Right renal cortex interstitium (tissue), 3 donors: ENCODE measurements at places on chromosomes 12 and 14.

DNA sequence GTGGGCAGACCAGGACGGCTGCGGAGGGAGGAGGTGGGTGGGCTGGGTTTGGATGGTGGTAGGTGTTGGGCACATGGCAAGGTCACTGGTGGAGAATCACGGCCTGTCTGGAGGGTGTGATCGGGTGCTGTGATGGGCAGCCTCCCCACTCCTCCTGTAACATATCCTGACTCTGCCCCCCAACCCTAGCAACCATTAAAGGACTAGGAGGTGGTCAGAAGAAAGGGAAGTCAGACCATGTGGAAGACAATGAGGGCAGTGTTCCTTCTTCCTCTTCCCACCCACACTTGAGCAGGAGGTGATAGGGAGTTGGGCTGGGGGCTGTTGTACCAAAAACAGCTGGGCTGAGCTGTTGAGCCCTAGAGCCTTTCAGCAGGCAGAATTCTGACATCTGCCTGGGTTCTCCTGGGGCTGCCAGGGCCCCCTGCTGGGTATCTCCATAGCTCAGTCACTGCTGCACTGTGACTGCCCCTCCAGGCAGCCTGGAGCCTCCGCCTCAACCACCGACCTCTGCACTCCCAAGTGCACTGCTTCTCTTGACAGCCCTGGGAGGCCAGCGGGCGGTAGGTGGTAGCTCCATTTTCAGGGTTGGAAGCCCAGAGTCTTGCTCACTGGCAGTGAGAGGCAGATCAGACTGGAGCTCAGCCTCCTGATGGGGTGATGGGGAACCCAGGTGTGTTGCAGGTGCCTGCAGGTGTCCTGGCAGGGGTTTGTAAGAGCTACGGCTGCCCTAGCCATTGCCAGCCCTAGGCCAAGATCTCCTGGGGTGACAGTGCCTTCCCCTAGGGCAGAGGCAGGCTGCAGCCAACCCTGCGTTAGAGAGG lies 15.4 kb downstream of the VASH1 start:
- DNase-seq: no peak

GRCh38 chr14:65077318-65077717 lies 25.0 kb downstream of the MAX start:
- no peak for DNase-seq

- DNase-seq: no peak
These were observed 77.6 kb upstream of the DACT1 start for GRCh38 chr14:58560208-58560607.

- DNase-seq: no peak
These were observed 63.3 kb downstream of the SYNE3 start for GRCh38 chr14:95452893-95453712.

- DNase-seq: no peak
These were observed 835 bp downstream of the MYL6 start for GRCh38 chr12:56158926-56159461.

DNA sequence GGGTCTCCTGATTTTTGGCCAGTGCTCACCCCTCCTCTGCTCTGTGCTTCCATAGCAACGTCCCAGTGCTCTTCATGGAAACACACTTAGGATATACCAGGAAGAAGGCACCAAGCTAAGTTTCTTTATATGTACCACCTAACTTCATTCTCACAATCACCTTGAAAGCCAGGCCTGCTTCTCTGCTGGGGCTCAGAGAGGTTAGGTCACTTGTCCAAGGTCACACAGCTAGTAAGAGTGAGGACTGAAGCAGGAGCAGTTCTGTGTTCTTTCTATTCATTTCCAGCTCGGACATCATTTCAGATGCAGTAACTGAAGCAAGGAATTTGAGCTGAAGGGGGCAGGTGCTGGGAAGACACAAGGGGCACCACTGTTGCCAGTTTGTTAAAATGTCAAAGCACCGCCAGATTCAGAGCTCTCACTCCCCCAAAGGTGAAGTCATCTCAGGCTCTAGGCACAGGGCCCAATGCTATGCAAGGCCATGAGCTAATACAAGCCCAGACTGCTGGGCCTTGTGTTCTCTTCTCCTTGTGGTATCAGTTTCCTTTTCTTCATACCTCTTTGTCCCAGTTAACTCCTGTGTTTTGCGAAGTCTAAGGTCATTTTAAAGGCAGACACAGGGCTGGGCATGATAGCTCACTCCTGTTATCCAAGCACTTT lies 19.7 kb upstream of the YY1 start:
- no peak for DNase-seq

GRCh38 chr12:131825146-131825892 lies 2.9 kb upstream of the MMP17 start:
- no peak for DNase-seq

DNA sequence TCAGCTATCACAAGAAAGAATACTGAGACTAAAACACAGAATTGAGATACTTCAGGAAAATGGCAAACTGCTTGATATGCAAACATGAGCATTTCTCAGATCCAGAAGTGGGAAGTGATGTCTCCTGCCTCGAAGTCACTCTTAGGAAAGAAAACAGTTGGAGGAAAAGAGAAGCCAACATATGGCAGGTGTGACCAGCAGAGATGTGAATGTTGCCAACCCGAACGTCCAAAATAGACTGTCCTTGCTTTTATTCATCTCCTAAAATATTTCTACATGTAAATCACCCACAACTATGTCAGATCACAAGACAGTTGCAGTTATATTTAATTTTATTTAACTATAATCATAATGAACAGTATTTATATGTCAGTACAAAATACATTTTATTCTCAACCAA lies 687.6 kb downstream of the GALC start:
- DNase-seq: no peak

DNA sequence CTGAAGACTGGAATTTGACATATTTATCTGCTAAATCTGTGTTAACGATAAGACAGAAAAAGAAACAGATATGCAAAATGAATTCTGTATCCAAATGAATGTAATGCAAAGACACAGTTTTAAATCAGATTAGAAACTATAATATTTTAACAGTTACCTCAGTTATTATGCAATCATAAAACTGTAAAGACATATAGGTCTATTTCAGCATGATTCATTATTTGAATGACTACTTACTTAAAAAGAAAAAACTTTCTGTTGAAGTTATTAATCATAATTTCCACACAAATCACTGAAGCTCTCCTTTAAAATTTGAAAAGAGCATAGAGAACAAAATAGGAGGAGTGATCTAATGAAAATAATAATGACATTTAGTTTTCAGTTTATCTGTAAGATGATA lies 742.6 kb downstream of the FSCB start:
- no peak for DNase-seq

DNA sequence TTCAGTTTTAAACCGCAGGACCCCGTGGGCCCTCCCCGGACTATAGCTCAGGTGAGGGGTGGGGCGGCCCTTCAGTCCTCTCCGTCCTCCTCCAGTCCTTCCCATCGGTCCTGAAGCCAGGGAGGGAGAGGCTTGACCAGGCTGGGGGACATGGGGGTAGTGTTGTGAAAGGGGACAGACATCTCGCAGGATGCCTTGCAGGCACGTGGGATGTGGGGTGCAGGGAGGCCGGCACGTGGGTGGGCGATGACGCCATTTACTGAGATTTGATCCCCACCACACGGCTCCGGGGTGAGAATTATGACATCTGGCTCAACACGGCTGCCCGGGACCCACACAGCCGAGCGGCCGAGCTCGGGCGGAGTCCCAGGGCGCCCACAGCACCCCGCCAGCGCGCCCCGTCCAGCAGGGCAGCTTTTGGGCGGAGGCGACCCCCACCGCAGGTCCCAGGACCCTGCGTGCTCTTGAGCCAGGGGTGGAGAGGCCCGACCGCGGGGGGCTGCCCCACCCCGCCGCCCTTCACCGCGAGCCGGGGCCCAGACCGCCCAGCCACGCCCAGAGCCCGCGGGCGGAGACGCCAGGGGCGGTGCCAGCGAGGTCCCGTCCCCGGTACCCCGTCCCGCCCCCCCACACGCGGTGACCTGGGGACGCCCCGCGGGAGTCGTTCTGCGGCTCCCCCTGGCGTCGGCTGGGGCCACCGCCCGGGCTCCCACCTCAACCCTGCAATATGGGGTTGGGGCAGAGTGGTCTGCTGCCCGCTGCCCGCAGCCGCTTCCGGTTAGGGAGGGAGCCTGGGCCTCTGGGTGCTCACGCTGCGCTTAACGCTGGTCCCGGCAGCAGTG lies 3.3 kb upstream of the EXOC3L4 start:
- no peak for DNase-seq

DNA sequence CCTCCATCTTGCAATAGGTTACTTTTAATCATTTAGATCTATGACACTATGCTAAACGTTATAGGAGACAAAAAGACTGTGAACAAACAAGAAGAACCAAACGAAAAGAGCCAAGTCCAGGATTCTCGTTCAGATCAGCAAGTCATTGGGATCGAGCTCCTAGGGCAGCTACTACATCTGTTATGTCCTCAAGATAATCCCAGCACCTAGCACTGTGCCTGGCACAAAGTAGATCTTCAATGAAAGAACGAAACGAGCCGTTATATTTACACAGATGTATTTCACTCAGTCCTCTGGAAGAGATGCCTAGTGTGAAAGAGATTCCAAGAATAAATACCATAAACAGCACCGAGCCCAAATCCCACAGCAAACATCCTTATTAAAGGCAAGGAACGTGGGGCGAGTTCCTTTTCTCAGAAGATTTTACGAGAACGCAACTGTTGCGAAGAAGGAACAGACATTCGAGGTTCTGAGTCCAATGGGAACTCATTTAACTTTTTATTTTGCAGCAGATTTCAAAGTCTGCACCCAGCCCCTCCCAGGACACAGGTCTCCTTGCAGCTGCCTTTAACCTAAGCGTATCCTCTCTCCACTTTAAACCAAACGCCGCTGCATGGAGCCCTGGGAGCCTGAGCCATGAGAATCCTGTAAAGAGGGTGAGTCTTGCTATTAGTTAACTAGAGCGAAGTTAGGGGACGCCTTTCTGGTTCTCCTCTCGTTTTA lies 544 bp upstream of the TDP1 start:
- DNase-seq: no peak

- DNase-seq: no peak
These were observed 941.9 kb downstream of the NRXN3 start for GRCh38 chr14:79111987-79112501.

GRCh38 chr14:99733211-99733539 lies 49.1 kb downstream of the CYP46A1 start:
- DNase-seq: no peak

GRCh38 chr12:108772247-108772646 lies 40.9 kb upstream of the CORO1C start:
- DNase-seq: no peak

DNA sequence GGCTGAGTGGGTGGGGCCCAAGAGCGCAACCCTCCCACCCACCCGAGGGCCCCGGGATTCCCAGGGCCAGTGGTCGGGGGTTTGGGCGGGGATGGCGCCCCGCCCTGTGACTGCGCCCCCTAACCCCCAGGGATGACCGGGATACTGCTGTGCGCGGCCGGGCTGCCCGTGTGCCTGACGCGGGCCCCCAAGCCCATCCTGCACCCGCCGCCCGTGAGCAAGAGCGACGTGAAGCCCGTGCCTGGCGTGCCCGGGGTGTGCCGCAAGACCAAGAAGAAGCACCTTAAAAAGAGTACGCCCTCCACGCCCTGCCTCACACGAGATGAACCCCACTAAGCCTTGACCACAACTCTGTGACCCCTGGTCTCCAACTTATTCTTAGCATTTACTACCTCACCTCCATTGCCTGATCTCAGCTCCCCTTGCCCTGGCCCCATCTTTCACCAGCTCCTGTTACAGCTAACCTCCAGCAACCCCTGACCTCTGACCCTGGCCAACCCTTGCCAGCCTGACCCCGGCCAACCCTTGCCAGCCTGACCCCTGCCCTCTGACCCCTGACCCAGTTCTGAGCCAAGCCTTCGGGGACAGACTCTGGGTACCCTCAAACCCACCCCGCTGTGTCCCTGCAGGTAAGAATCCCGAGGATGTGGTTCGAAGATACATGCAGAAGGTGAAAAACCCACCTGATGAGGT lies 37.0 kb downstream of the DTX1 start:
- no peak for DNase-seq

DNA sequence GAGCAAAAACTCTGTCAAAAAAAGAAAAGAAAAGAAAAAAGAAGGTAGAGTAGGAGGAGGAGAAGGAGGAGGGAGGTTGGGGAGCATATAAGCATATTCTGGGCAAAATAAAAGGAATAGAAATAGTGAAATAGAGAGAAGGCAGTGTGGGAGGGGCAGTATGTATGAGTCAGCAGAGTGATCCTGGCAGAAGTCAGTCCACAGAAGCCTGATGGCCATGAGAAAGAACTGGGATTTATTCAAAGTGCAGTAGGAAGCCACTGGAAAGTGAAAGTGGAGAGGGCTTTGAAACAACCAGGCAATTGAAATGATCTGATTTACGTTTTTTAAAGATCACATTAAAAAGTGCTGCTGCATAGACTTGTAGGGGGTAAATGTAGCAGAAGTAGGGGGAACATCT lies 368.6 kb upstream of the USP15 start:
- no peak for DNase-seq

GRCh38 chr12:131617596-131618302 lies 93.1 kb upstream of the SFSWAP start:
- DNase-seq: no peak

DNA sequence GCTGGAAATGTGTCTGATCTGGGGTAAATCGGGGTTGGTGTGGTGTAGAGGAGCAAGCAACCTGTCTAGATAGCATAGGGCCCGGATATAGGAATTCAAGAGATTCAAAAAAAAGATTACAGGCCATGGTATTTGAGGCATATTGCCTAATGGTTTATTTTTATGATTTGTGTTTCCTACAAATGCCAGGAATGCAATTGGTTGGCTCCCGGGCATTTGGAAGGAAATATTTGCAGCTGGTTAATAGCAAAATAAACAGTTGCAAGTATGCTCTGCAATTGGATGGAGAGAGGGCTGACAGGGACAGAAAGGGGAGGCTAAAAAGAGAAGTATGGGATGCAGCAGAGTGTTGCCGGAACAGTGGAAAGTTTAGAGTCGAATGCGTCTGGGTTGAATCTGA lies 315.6 kb upstream of the ATP2B1 start:
- no peak for DNase-seq

GRCh38 chr14:71244341-71244740 lies 337.1 kb downstream of the PCNX1 start:
- DNase-seq: no peak

DNA sequence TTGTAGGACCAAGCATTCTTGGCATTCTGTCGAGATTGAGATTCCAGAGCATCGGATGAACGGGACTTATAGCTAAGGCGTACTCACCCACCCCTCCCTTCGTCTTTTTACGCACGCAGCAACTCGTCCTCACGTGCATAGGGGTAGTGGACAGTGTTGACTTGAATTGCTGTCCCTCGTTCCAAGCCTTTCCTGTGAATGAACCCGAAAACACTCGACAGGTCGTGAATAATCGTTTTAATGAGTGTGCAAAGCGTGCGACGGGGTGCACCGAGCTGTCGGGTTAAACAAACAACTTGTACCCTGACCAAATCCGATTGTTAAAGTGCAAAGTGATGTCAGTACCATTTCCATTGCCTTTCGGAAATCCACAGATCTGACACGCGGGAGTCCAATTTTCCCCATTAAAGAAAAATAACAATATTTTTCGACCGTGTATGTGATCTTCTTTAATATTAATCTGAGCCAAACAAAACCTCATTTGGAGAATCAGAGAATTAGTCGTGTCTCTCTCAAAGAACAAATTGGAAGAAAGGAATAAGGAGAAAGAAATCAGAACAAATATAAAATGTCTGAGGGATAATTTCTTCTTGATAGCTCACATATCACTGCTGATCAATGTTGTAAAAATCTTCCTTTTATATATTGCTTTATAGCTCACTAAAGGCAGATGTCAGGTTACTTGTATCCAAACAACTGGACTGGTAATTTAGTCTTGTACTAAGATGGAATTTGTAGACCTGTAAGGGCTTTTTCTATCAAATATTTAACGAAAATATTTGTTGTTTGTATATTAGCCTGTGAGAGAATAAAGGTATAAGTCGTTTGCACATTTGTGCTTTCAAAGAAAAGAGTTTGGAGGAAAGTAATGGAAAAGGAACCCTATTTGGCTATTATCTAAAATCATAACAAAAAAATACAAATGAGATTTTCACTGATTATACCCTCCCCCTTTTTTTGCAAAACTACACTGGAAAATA lies 11.8 kb downstream of the FOXG1 start:
- no peak for DNase-seq
